CD4-positive, alpha-beta T cell treated with Interleukin-2 at 100 ng/mL for 4 hours (primary cell): ENCODE measurements at places on chromosomes 1 and 21.
A peak's percentile ranks its signal among the peaks of the same experiment; 100 is the strongest.

- no peak for DNase-seq
Measured at GRCh38 chr1:223022641-223023473, 120.2 kb downstream of the TLR5 start.

GRCh38 chr1:8347635-8348034 lies 29.7 kb downstream of the SLC45A1 start:
- no peak for DNase-seq

- peak; percentile 31 for DNase-seq
Measured at GRCh38 chr1:110003747-110004428, 19.3 kb downstream of the AHCYL1 start.

- DNase-seq, result no peak
Measured at GRCh38 chr1:27368869-27369582, 2.3 kb upstream of the MAP3K6 start.

DNA sequence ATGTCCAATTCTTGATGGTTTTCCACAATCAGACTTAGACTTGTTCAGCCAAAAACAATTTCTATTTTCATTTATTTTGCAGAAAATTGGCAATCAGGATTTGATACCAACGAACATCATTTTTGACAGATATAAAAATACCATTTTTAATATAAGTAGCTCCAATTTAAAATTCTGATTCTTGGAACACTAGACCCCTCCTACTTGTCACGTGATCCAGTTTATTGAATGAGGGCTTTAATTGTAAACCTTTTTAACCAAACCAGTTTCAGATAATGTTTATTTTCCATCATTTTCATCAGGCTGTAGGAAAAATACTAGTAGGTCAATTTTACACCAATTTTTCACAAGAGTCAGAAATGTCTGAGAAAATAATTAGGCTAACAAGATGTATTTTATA lies 607.2 kb upstream of the RGS18 start:
- no peak for DNase-seq

- peak; percentile 94 for DNase-seq
Measured at GRCh38 chr1:150979092-150980056, 2.7 kb upstream of the ANXA9 start.

- DNase-seq, result no peak
Measured at GRCh38 chr1:45348966-45349677, 8.9 kb upstream of the MUTYH start.
